ENCODE measurements at places on chromosomes 1 and 21.

DNA sequence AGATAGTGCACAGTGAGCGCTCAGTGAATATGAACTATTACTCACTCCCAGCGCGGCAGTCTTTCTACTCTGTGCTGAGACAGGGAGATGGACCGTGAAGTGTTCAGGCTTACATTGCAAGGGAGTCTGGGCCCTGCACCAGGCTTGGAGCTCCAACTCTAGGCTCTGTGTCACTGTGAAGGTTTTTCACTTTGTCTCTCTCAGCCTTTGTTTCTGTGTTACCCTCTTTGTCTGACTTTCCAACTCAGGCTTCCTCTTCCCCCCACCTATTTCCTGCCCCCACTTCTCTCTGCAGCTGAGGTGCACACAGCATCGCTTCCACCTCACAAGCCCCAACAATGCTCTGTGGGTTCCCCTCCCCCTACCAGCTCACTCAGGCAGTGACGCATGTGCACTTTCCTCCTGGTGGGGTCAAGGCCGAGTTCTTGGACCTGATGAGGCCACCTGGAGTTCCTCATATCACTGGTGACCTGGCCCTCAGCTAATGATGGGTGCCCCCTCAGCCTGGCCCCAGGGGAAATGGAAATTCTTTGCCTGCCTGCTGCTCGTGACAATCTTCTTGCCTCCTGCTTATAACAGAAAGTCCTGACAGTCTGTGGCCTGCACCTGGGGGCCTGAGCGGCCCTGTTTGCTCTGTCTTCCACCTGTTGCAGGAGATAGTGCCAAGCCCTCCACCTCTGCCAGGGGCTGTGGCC lies 1.1 kb upstream of the LCK start:
- DNase-seq: peak; percentile 83

DNA sequence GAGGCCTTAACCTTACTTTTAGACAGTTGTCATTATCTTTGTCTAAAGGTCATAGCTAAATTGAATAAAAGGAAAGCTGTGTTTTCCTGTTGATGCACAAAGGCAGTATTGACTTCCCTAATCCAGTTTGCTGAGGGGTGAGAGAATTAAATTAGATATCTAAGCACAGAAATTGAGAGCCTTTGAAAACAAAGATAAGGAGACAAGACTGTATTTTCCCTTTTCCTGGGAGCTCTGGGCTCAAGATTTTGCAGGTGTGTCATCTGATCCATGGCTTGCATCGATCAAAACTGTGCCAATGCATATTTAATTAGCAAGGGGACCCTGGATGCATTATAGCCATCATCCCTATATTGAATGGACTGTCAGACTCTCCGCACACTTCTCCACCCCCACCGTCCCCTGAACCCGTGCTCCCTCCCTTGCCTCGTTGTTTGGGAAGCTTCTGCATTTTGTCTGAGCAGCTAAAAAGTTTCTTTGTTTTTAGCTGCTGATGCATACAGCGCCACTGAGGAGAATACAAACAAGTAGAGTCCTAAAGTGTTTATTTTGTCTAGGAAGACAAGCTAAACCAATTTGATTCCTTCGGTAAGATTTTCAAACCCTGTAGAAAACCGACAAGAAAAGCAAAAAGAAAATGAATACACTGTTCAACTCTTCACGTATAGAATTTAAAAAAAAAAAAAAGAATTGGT lies 186.3 kb downstream of the NFIA start:
- no peak for DNase-seq

DNA sequence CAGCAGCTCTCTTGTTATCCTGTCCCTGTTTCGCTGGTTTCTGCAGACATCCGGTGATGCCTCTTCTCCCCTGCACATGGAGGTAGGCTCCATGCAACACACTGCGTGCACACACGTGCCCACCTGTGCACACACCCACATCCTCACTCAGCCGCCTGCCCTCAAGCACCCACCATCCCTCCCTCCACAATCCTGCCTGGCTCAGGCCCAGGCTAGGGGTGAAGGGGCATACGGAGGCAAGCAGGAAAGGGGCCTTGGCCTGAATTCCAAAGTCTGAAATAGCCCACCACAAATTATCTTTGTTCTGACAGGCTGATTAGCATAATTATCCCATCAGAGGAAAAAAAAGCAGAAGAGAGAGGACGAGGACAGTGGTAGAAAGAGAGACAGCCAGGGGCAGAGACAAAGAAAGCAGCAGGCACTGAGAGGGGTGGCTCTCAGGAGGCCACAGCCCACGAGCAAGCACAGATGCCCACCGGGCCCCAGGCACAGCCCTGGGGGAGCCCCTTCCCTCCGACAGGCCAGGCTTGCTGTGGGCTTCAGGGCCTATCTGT lies 73.2 kb downstream of the GRIK3 start:
- DNase-seq: no peak

- DNase-seq: no peak
Observed at GRCh38 chr1:173269490-173270230, 62.5 kb upstream of the TNFSF4 start.

GRCh38 chr1:244256086-244256676 lies 195.5 kb downstream of the ADSS2 start:
- no peak for DNase-seq

DNA sequence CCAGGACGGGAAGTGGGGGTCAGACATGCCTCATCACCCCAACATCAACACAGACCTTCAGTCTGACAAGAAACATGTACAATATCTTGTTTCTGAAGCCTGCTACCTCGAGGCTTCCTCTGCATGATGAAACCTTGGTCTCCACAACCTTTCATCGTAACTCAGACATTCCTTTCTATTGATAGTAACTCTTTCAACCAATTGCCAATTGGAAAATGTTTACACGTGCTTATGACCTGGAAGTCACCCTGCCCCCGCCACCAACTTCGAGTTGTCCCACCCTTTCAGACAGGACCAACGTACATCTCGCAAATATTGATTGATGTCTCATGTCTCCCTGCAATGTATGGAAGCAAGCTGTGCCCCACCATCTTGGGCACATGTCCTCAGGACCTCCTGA lies 159.5 kb downstream of the ETS2 start:
- DNase-seq: no peak

DNA sequence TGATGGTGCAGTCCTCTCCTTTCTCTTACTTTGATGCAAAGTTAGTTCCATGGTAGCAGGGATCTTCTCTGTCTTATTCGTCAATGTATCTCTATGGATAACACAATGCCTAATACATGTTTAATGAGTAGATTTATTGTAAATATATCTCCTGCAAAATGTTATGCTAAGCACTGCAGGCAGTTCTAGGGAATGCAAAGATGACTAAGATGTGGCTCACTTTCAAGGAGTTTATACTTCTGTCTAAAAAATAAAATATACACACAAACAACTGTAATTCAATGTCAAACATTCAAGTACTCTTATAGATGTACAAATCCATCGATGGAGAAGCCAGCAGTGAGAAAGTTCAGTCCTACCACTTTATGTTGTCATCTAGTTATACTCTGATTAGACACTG lies 194.3 kb downstream of the KCTD3 start:
- DNase-seq: no peak

- no peak for DNase-seq
Observed at GRCh38 chr1:210565306-210565705, 236.6 kb downstream of the HHAT start.

Data from T-helper 2 cell treated with Interferon-gamma antibody and Interleukin-4, amounts not matched to agents 5 μg/mL and 100 μg/mL, for 36 hours (primary cell).